ENCODE measurements at places on chromosomes 11 and 22.

DNA sequence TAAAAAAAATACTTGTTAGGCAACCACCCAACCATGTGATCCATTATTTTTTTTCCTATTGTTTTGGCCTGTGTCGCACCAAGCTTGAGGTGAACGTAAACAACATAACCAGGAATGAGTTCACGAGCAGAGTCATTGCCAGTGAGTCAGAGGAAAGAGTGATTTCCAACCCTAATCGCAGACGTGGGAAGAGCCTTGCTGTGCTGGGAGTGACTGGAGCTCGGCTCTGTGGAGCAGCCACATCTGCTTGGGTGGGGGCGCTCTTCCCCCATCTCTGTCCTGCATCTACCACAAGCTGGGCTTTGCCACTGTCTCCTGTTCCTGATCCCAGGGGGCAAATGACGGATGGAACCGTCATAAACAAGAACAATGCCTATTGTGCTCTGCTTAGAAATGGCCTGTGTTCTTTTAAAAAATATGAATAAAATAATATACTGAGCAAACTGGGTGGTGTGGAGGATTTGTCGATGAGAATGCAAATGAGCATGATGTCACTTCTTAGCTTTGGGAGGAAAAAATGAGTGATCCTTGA, 210.0 kb downstream of the KIRREL3 start:
- DNase-seq, result peak; percentile 88

DNA sequence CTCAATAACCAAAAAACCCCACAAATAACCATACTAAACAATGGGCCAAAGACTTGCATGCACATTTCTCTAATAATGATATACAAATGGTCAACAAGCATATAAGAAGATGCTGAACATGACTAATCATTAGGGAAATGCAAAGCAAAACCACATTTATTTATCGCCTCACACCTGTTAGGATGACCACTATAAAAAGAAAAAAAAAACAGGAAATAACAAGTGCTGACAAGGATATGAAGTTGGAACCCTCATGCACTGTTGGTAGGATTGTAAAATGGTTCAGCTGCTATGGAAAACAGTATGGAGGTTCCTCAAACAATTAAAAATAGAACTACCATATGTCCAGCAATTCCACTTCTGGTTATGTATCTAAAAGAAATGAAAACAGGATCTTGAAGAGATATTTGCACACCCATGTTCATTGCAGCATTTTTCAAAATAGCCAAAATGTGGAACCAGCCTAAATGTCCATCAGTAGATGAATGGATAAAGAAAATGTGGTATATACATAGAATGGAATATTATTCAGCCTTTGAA, 66.2 kb downstream of the AMBRA1 start:
- no peak for DNase-seq

DNA sequence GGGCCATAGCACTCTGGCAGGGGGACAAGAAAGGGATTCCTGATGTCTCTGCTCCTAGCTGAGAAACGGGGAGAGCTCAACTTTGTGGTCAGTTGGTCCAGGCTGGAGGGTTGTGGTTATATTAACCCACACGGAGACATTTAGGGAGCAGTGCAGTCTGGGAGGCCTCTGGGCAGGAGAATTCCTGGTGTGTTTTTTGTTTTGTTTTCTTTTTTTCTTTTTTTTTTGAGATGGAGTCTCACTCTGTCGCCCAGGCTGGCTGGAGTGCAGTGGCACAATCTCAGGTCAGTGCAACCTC, 88.0 kb upstream of the SHISAL1 start:
- DNase-seq, result no peak

GRCh38 chr11:132755934-132756333, 776.4 kb downstream of the OPCML start:
- DNase-seq, result no peak

GRCh38 chr11:73324665-73325035, 16.6 kb downstream of the ARHGEF17 start:
- DNase-seq, result no peak

DNA sequence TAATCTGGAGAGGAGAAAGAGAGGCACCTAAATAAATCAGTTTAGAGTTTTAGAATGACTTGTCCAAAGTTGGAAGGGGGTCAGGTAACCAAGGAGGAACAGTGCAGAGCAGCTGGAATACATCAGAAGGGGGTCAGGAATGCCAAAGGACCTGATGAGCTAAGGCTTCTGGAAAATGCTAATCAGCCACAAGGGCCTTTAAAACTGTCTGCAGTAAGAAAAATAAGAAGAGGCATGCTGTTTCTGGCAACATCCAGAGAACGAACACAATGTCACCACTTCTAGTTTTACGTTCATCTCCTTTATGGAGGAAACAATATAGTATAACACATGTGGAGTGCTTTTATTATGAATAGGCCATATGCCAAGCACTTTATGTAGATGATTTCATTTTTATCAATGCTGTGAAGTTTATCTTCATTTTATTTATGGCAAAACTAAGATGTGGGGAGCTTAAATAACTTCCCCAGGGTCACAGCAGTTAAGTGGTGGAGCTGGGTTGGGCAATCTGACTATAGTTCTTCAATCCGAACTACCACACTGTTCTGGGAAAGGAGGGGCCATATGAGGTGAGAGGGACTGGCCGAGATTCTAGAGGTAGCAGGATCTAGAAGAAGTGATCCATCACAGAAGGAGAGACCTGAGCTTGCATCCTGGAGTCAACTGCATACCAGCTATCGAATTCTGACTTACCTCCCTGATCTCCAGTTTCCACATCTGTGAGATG, 22.6 kb downstream of the ACO2 start:
- DNase-seq, result no peak

- no peak for DNase-seq
Measured at GRCh38 chr22:33952776-33953175, 32.5 kb upstream of the LARGE1 start.

DNA sequence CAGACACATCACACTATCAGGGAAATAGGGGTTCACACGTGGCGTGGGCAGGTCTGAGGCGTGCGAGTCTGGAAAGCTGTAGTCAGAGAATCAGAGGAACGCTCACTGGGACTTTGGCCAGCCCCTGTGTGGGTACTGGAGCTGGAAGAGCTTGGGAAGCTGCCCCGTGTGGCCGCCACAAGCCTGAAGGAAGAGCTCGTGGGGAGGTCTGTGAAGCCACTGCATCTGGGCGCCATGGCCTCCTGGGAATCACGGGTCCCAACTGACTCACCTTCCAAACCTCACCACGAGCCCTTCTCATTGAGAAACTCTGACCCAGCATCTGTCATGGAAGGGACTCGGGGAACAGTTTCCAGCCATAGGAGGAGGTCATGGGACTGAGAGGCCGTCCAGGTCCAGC, 5.9 kb upstream of the MRGPRF start:
- no peak for DNase-seq

GRCh38 chr11:47156333-47156732, 20.3 kb downstream of the ARFGAP2 start:
- DNase-seq, result no peak

DNA sequence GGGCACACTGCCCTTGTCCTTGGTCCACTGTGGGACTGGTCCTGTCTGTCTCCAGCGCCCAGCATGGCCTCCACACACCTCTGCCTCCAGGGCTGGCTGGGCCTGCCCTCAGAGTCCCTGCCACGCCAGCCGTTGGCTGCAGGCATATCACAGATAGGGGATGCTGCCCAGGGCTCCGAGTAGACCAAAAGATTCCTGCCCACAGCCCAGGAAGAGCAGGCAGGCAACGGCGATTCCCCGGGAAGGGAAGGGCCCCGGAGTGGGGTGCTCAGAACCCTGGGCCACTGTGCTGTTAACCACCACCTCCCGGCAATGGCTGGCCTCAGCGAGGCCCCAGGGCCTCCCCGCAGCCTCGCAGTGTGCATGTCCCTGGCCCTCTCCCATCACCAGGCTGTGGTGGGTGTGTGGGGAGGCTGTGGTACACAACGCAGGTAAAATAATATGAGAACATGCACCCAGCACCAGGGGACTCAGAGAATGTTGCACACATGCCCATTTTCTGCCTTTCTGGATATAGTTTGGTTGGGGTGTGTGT, 2.2 kb downstream of the IFITM5 start:
- DNase-seq, result no peak

DNA sequence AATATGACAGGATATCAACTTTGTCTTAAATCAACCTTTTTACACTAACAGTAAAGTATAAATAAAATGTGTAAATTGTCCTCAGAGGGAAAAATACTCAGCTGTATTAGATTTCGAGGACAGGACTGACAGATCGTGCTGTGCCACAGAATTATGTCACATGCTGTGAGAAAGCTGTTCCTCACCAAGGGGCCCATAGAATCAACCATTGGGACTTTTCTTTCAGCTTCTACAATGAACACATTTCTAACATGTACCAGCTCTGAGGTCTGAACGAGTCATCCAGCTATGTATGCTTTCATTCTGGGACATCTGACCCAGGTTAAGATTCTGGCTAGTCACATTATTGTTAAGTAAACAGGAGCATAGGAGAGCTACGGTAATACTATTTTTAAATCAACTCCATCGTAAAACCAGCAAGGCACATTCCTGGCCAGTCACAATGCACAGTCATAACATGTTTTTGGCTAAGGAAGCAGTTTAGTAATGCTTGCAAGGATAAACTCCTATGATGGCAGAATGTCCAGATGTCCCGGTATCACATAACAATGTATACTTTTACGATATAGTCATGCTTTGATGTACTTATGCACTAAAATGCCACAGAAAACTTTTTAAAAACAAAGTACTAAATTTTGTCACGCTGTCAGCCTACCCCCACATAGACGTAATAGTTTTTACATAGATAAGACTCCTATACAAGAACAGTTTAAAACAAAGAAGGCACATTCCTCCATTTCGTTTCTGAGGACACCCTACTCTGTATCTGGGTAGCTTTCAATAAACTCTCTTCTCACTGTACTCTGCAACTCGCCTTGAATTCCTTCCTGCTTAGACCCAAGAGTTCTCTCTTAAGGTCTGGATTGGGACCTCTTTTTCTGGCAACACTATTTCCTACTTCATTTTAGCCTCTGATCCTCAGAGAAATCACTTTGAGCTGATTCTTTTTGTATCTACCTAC, 27.4 kb downstream of the ZNF214 start:
- DNase-seq, result peak; percentile 44

DNA sequence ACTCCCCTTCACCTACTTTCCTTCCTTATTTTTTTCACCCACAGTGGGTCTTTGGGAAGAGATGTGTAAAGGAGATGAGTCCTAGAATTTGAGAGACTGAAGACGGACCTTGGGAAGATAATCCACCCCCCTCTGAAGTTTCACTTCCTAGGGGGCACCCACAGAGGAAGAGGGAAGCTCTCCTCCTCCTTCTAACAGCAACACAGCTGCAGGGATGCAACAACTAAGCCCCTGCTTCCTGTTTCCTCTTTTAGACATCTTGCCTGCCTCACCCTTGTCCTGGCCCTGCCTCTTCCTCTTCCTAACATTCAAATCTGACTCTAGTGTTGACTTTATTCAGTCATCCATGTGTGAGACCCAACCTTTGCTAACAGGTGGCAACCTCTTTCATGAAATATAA, 424.6 kb downstream of the BUD13 start:
- no peak for DNase-seq

DNA sequence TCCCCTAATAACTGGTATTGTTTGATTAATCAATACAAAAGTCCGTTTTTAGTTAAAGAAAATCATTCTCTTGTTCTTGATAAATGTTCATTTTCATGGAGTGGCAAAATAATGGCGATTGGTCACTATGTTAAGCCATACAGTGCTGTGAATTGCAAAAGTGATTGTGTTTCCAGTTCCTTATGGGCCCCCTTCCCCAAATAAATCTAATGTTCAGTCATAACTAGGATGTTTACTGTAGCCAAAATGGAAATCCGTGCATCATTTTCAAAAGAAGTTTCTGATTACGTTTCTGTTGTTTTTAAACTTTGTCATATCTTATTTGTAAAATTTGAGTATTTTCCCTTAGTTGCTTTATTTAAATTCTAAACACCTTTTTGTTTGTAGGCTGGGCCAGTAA, 845 bp downstream of the RBM7 start:
- DNase-seq, result no peak

GRCh38 chr11:93031386-93031785, 61.9 kb downstream of the MTNR1B start:
- DNase-seq, result peak; percentile 10

GRCh38 chr11:100769165-100769564, 82.1 kb downstream of the ARHGAP42 start:
- no peak for DNase-seq

DNA sequence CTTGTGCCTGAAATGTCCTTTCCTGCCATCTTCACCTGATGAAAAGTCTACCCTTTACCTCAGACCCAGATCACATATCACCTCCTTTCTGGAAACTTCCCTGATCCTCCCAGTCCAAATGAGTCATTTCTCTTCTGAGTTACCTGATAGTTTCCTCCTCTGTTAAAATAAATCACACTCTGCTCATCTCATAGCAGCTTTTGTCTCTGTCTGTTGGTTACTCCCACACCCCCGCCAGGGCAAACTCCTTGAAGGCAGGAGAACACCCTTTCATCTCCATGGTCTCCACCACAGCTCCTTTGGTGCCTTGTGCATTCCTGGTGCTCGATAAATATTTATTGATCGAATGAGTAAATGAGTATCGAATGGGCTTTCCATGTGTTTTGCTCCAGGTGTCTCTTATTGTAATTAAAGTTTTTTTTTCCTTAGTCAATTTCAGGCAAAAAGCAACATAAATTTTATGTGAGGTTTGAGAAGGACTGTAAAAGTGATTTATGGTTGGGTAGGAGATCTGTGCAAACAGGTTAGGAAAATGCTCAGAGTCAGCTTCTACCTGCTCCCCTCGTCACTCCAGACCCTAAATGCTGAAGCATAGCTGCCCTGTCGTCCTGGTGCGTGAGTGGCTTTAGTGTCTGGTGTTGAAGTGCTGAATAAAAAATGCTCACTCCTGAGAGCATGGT, 178.2 kb downstream of the GRIK4 start:
- DNase-seq, result no peak

All from kidney epithelial cell (primary cell).